ENCODE measurements at places on chromosomes 16 and 17. TPM values are rescaled to one million over a fixed set of nuclear protein-coding genes. Genes with fewer than 3 reads are reported as not detected.
A peak's percentile ranks its signal among the peaks of the same experiment; 100 is the strongest.

DNA sequence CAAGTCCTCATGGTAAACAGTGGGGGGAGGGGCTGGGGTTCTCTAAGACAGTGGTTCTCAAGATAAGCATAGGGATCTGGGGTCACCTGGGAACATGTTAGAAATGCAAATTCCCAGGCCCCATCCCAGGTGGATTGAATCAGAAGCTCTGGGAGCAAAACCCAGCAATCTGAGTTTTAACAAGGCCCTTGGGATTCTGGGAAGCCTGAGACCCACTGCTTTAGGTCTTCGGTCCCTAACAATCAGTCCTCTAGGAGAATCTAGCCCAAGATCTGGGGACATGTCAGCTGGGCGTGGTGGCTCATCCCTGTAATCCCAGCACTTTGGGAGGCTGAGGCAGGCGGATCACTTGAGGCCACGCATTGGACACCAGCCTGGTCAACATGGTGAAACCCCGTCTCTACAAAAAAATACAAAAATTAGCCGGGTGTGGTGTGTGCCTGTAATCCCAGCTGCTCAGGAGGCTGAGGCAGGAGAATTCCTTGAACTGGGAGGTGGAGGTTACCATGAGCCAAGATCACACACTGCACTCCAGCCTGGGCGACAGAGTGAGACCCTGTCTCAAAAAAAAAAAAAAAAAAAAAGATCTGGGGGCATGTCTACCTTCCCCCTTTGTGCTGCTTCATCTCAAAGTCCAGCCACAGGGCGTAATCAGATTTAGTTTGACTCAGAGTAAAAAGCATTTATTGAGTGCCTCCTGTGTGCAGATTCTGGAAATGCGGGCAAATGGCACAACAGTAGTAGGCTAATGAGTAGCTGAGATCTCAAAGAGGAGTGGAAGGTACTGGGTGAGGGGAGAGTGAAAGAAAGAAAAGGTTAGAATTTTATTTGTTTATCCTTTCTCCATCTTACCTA, 8.8 kb upstream of the NR1D1 start:
- no peak overlapping the region for H3K4me3 ChIP-seq
- peak overlapping the region; percentile 72 for H3K27ac ChIP-seq
- no peak for DNase-seq
- no peaks in the 10 kb centered on the region for H3K27me3 ChIP-seq

DNA sequence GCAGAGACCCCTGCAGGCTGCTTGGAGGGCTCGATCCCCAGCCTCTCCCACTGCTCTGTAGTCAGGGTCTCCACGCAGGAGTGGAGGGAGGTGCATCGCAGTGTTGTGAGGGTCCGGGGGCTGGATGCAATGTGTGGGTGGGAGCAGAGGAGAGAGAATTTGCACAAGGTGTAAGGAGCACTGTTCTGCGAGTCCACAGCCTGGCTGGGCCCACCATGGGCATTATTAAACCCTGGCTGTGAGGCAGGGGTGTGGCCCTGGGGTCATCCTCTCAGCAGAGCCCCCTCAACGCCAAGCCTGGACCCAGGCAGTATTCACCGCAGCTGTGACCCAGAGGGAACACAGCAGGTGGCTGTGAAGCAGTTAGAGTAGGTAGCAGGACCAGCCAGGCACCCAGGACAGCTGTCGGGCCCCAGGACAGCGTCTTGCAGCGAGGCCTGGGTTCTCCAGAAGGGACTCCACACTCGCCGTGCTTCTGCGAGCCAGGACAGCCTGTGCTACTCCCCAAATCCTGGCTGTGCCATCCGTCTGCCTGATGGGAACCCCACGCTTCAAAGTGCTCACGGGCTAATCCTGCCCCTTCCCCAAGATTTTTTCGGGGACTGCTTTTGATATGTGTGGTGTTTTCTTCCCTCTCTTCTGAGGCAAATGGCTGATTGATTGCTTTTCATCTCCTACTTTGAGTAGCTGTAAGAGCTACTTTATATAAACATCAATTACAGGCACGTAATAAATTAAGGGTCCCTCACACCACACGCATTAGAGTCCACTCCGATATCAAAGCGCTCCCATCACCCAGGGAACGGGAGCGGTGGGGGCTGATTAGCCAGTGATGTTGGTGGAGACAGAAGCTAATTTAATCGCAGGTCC, 100.9 kb upstream of the GSE1 start:
- DNase-seq = no peak
- peaks cover 16% of the 10 kb centered on the region for H3K4me1 ChIP-seq
- H3K36me3 ChIP-seq = no peaks in the 10 kb centered on the region
- no peak overlapping the region for H3K27ac ChIP-seq
- H3K4me3 ChIP-seq = no peak overlapping the region
- no peaks in the 10 kb centered on the region for H3K27me3 ChIP-seq

Gene CCL4L2
- total RNA-seq = not detected

GRCh38 chr16:70770626-70771552, 30.1 kb downstream of the VAC14 start:
- no peaks in the 10 kb centered on the region for H3K4me1 ChIP-seq
- H3K36me3 ChIP-seq = no peaks in the 10 kb centered on the region
- H3K27me3 ChIP-seq = no peaks in the 10 kb centered on the region
- H3K27ac ChIP-seq = no peak overlapping the region
- peak; percentile 72 for DNase-seq

- peak overlapping the region; percentile 96 for H3K27ac ChIP-seq
- peak overlapping the region; percentile 71 for H3K4me3 ChIP-seq
- no peaks in the 10 kb centered on the region for H3K36me3 ChIP-seq
- H3K27me3 ChIP-seq = no peaks in the 10 kb centered on the region
- DNase-seq = no peak
These were observed 1.6 kb downstream of the ATP6V0C start for GRCh38 chr16:2515180-2515851.

Gene CEMP1
- 0.31 TPM for total RNA-seq

Gene ABCA8
- 2.0 TPM for total RNA-seq

Gene TLCD3B
- not detected for total RNA-seq

Gene FAM171A2
- 0.97 TPM for total RNA-seq

DNA sequence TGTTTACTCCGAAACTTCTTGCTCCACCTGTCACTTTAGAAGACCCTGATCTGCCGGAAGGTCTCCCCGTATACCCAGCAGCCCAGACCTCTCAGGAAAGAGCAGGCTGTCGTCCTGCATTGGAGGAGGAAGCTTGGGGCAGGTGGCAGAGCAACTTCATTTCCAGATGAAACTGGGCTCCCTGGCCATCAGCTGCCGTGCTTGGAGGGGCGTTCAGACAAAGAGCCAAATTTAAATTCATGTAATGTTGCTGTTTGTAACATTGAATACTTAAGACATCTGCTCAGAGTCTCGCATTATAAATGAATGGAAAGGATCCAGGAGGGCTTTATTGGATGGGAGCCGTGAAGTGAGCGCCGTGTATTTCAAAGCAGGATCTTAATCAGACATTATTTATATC, 628.5 kb downstream of the MAF start:
- H3K4me1 ChIP-seq = no peaks in the 10 kb centered on the region
- H3K27ac ChIP-seq = no peak overlapping the region
- DNase-seq = no peak

- H3K4me3 ChIP-seq = no peak overlapping the region
- no peak overlapping the region for H3K27ac ChIP-seq
- no peaks in the 10 kb centered on the region for H3K27me3 ChIP-seq
- no peaks in the 10 kb centered on the region for H3K36me3 ChIP-seq
These were observed 81.3 kb downstream of the COX10 start for GRCh38 chr17:14150619-14151018.

- H3K4me1 ChIP-seq = no peaks in the 10 kb centered on the region
- H3K27me3 ChIP-seq = no peaks in the 10 kb centered on the region
- H3K4me3 ChIP-seq = no peak overlapping the region
- no peak for DNase-seq
- no peak overlapping the region for H3K27ac ChIP-seq
These were observed 56.9 kb downstream of the CYB5D2 start for GRCh38 chr17:4199818-4200402.
